ENCODE measurements at places on chromosomes 11 and 22.

GRCh38 chr11:119472856-119473222 lies 49.9 kb upstream of the THY1 start:
- no peak for ATAC-seq

- ATAC-seq: no peak
These were observed 13.6 kb downstream of the ADM start for GRCh38 chr11:10318527-10318802.

DNA sequence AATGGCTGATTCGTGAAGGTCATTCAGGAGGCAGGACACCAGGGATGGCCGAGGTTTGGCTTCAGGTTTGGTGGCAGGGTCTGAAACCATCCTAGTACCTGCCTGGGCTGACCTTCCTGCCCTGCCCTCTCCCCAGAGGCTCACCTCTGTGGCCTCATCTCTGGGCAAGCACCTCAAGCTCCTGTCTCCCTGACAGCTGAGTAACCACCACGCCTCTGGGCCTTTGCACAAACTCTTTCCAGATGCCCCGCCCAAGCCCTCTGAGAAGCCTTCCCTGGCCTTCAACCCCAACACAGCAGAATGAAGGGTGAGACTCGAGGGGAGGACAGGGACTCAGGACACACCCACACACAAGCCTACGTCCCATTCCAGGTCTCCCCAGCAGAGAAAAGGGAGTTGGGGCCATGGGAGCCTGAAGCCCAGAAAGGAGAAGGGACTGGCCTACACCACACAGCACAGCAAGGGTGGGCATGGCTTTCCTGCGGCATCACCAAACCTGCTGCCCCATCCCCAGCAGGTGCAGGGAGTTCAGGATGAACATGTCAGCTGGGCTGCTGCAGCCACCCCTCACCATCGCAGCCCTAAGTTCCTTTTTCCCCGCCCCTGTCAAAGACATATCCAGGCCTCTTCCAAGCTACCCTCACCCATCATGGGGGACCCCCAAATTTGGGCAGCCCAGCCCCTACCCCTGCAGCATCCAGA lies 2.4 kb downstream of the SHISA8 start:
- ATAC-seq: no peak

DNA sequence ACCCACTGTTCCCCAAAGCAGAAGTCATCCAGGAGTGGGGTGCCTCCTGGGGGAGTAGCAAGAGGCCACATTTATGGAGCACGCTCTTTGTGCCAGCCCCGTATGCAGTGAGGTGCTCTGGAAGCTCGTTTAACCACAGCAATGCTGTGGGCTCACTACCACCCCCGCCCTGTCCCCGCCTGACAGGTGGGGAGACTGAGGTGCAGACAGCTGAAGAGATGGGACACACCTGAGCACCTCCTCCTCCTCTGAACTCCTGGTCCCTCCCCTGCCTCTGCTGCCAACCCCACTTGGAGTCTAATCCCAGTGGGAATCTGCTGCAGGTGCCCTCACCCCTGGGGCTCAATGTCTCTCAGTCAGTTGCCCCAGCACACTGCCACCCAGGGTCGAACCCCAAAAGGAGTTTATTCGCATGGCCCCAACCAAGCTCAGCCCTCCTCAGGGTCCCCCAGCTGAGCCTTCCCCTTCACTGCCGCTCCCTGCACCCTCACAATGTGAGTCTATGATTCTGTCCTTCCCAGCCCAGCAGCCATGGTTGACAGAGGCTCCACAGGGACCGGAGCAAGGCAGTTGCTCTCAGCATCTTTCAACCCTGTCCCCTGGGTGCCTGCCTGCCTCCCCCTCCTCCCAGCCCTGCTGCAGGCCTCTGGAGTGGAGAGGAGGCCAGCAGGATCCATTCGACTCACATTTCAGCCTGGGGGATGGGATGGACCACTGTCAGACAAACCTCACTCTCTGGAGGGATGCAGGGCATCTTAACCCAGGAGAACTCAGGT lies 13.3 kb upstream of the BCR start:
- ATAC-seq: no peak

DNA sequence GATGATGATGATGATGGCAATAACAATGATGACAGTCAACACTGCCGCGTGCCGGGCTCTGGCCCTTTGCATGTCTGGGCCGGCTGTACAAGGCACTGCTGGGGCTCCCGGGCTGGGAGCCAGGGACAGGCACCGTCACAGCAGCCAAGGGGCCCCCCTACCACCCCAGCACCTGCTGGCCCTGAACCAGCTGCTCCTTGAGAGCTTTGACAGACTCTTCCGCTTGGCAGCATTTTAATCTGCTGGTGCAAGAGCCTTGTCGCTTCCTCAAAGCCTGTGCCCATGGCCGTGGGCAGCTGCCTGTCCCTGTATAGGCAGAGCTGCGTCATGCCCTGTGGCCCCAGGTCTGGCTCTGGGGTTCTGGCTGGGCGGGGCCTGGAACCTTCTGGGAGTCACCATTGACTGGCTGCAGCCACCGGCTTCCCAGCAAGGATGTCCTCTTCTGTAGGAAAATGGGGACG lies 12.9 kb upstream of the MUC6 start:
- ATAC-seq: no peak

GRCh38 chr11:19597876-19598275 lies 114.8 kb upstream of the NAV2 start:
- no peak for ATAC-seq

DNA sequence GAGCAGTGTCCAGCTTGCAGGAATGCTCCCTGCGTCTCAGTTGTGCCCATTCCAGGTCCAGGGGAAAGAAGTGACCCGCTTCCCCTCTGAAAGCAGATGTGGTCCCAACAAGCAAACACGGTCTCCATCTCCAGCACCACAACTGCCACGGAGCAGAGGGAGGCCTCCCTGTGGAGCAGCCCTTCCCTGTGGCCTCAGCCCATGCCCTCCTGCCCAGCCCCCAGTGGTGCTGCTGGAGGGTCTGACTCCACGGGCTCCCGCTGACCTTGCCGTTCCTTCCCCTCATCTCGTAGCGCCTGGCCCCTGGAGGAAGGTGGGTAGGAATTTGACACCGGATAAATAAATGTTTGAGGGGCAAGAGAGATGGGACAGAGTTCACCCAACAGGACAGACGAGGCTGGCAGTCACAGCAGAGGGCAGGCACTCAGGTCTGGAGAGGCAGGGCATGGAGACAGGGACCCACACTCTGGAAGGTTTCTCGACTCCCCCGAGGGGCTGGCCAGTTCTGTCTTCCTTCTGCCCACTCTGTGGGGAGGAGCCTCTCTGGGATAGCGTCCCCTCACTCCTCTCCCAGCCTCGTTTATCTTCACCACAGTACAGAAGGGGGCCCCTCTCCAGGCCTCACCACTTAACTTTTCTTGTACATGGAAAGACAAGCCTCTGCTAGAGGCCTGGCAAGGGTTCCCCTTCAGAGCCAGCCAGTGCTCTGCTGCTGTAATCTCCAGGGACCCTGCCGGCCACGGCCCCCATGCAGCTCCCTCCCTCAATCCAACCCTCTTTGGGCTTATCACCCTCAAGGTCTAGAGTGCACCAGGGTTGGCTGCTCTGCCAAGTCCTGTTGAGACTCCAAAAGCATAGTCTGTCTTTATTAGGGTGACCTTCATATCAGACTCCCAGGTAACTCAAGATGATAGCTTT lies 7.5 kb upstream of the ST3GAL4 start:
- ATAC-seq: no peak

- ATAC-seq: no peak
These were observed 289.4 kb downstream of the SBF2 start for GRCh38 chr11:10004526-10005113.
